ENCODE measurements at places on chromosomes 2 and 18. TPM values are rescaled to one million over a fixed set of nuclear protein-coding genes. Genes with fewer than 3 reads are reported as not detected.

DNA sequence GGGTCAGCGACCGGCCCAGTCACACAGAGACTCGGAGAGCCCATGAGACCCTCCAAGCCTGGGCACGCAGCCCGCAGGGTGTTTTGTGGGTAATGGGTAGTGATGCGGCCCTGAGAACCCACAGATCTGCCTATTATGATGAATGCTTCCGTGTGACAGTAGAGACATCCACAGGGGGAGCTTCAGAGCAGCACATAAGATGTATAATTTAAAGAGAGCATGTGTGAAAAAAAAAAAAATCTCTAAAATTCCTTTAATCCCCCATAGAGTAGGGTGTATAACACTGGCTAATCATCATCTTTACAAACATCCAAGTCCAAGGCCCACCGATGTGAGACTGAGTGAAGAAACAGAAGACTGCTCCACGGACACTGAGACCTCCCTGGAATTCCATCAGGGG lies 34.6 kb downstream of the BIN1 start:
- DNase-seq = no peak

- no peak for DNase-seq
Measured at GRCh38 chr18:6406075-6406909, 8.4 kb downstream of the L3MBTL4 start.

GRCh38 chr2:62471816-62472215 lies 34.2 kb downstream of the TMEM17 start:
- DNase-seq = peak; percentile 82

DNA sequence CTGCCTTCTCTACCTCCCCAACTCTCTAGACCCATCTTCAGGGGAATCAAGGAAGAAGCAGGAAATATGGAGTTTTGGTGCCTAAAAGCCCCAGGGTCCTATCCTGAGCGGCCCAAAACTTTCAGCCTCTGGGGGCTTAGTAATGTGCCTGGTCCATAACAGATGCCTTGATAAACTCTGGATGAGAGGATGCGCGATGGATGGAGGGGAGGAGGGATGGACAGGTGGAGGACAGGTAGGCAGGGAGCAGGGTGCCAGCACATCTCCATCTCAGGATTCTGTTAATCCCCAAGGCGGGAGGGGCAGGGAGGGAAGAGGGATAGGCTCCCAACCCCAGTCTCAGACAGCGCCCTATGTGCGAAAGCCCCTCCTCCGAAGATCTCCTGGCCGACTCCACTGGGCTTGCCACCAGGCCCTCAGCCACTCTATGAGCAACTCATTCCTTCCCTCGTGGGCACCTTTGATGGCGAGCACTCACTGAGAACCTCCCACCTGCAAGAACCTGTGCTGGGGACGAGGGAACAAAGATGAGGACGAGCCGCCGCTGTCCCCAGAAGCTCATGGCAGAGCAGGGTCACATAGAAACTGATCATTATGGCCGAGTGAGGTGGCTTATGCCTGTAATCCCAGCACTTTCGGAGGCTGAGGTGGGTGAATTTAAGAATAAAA lies 23.1 kb downstream of the HS1BP3 start:
- DNase-seq = no peak

DNA sequence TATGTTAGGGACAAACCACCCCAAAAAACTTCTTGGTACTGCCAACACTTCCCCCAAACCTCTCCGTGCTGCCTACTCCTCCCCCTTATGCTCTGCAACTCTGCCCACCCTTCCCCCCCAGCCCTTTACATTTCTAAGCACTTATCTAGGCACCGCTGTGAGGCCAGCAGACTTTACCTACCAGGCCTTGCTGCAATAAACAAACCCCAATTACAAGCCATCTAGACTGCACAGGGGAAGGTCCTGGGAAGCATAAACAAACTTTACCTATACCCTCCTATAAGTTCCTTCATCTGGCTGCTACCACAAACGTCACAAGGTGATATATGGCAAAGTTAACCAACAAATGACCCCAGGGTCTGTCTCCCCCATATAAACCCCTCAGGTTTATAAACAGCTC lies 259.4 kb upstream of the GULP1 start:
- no peak for DNase-seq

Gene SOCS6
- total RNA-seq = 59.5 TPM

Gene ANKRD29
- 14.2 TPM for total RNA-seq

DNA sequence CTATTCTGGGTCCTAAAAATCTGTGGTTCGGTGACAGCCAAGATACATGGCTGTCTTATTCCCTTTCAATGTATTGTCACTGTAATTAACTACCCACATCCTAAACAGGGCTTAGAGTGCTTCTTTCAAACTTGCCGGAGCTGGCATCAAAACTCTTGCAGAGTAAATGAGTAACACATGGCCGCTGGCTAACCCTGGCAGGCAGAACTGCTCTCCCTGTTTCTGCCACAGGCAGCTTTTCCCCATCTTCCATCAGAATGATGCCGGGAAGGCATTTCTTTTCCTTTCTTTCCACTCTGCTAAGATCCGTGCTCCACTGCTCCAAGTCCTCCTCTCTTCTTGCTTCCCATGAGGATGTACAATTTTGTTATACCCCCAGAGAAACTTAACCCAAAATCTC lies 54.8 kb upstream of the PTPRM start:
- DNase-seq = no peak

Gene HJURP
- total RNA-seq = not detected

GRCh38 chr2:111898703-111899514 lies 502 bp downstream of the MERTK start:
- no peak for DNase-seq

DNA sequence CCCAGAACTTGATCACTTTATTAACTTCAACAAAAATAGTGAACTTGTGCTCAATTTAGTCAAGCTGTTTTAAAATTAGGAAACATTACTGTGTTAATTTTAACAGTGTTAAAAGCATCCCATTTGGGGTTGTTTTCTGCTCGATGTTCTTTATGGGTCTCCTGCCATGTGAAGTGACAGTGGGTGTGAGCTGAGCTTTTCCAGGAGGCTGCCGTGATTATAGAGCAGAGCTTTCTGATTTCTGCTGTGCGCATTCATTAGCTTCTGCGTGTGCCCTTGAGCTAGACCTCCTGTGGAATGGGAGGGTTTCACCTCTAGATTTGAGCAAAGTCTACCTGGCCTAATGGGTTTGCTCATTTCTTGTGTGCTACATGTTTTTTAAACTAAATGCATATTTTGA lies 121.5 kb downstream of the WDSUB1 start:
- DNase-seq = no peak

- DNase-seq = no peak
Measured at GRCh38 chr2:201999279-201999678, 34.4 kb upstream of the FZD7 start.

GRCh38 chr2:213834331-213834730 lies 550.1 kb downstream of the SPAG16 start:
- DNase-seq = no peak

- no peak for DNase-seq
Measured at GRCh38 chr2:62858231-62858832, 152.8 kb downstream of the EHBP1 start.

GRCh38 chr2:182259629-182260150 lies 167.1 kb downstream of the PDE1A start:
- no peak for DNase-seq

Gene FSHR
- not detected for total RNA-seq

DNA sequence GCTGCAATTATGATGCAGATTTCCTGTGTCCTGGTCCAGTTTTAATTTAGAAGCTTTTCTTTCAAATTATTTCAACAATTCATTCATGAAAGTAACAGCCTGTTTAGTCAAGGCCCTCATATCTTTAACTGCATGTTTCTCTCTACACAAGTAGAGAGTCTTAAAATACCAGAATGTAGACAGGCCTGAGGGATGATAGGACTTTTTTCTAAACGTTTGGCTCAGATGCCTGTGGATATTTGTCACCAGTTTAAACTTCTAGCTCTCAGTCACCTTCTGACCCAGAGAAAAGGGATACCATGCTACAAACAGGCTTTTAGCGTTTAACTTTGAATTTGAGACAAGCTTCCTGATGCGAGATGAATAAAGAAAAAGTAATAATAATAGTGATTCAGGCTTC lies 15.7 kb downstream of the COL5A2 start:
- no peak for DNase-seq

DNA sequence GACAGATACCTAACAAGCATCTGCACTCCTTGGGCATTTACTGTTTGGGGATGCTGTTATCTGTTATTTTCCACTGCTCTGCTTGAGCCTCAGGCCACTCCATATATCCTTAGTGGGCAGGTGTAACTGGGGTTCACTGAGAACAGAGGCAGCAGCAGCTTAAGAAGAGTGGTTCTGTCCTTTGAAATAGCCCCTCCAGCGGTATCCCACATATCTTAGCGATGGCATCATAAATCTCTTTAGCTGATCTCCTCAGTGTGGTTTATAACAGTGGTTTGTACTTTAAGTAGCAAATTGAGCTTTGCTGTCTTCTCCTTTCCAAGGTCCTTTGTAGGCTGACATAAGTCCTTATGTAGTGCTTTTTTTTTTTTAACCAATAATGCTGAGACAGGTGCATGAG lies 79.7 kb upstream of the RPRM start:
- DNase-seq = no peak

Gene DHRS9
- not detected for total RNA-seq

- DNase-seq = no peak
Measured at GRCh38 chr2:66412874-66413273, 22.1 kb upstream of the MEIS1 start.

Gene CCDC178
- total RNA-seq = 15.0 TPM

Gene MSTN
- not detected for total RNA-seq

DNA sequence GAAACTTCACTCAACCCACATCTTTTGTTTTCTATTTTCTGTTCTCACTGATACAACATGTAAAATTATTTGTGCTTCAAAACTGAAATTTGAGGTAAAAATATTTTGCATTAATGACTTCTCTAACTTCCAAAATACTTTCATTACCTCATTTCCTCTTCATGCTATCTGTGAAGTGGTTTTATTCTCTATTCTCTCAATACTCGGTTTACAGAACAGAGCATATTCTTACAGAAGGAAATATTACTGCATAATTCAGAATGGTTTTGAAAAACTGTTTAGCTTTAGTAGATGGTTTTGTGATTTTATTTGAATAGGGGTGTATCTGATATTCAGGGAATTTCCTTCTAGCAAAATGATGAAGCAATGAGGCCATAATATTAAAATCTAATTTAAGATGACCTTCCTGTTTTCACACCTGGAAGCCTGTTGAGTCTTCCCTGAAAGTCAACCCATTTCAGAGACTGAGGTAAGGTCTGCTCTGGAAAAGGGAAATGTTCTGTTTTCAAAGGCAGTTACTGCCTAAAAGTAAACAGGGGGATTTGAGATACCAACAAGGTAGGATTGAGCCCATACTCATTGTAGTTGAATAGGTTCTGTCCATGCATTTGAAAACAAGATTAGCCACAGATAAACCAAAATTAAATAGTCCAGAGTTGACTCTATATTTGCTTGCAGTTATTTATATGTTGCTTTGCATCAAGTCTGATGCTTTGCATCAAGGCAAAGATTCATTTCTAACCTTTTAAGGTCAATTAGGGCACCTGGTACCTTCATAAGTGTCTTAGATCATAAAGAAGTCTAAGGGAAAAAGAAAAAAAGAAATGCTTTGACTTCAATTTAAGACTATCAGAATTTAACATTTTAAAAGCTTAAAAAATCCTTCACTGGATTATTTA lies 50.8 kb upstream of the PEX13 start:
- DNase-seq = no peak
